ENCODE measurements at places on chromosomes 4 and X.

DNA sequence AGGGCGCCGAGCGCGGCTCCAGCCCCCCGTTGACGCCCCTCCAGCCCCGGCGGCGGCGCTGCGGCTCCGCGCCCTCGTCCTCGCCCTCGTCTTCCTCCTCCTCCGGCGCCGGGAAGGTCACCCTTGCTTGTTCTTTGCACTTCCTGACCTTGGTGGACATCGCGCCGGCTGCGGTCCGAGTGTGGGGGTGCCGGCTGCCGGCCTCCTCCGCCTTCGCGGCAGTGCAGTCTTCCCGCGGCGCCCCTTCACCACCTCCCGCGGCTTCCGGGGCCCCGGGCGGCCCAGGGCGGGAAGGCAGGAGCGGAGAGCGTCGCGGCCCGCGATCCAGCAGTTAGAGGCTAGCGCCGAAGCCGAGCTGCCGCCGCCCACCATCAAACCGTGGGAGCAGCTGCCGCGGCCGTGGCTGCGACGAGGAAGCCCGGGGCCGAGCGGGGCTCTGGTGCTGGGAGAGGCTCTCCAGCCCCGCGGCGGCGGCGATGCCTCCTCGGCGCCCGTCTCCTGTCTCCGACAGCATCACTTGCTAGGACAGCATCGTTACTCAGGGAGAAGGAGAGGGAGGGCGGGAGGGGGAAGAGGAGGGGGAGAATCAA, at the start of gene TRPC3:
TRPC3 (minus strand) TSS at position 540 of the 590 bp plus-strand sequence; CDS start at position 160, 380 bp downstream.
- no peak for DNase-seq

- no peak for DNase-seq
These were observed 108.6 kb upstream of the ARX start for GRCh38 chrX:25124391-25124790.

- no peak for DNase-seq
These were observed 21.5 kb downstream of the XIAP start for GRCh38 chrX:123881330-123881729.

DNA sequence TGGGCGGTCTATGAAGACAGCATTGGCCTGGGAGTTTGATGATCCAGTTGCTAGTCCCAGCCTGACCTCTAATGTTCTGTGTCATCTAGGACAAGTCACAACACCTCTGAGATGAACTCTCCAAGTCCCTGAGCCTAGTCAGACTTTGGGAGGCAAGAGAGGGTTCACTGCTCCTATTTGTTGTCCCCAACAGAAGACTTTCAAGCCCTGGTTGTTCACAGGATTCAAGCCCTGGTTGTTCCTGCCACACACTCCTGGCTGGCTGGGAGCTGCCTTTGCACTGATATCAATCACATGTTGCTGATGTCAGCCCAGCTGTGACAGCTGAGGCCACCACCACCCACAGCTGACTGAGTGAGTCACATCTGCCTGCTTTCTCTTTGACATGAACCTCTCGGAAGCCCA, 253.2 kb upstream of the RASGEF1B start:
- no peak for DNase-seq

- no peak for DNase-seq
These were observed 100.9 kb downstream of the FAM53A start for GRCh38 chr4:1583051-1583785.

DNA sequence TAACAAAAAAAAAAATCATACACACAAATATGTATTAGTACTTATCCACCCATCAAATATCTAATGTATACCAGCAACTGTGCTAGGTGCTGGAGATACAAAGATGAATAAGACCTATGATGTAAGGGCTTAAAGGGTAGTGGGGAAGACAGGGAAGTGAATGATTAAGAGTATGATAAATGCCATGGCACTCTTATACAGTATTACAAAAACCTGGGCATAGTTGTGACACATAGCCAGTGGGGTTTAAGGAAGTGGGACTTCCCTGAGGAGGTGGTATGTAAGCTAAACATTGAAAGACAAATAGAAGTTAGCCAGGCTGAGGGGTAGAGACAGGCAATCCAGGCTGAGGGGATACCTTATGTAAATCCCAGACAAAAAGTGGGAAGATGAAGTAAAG, 23.5 kb downstream of the CHM start:
- DNase-seq: no peak

DNA sequence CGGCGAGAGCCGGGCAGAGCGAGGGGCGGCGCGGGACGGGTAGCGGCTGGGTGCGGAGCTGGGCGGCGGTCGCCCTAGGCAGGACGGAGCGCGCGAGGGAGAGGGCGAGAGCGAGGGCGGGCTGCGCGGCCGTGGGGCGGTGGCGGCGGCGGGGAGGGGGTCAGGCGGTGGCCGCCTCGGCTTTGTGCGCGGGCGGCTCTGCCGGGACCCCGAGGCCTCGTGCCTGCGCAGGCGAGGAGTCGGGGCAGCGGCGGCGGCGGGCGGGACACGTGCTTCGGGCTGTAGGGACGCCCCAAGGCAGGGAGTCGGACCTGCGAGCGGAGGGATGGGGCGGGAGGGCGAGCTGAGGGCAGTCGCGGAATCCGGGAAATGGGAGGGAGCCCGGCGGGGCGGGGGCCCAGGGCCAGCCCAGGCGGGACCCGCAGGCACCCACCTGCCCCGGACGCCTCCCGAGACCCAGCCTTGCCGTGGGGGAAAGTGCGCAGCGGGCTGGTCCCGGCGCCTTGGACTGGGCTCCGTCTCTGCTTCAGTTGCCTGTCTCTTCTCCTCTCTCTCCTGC, 465 bp downstream of the BMPR1B start:
- DNase-seq: no peak

DNA sequence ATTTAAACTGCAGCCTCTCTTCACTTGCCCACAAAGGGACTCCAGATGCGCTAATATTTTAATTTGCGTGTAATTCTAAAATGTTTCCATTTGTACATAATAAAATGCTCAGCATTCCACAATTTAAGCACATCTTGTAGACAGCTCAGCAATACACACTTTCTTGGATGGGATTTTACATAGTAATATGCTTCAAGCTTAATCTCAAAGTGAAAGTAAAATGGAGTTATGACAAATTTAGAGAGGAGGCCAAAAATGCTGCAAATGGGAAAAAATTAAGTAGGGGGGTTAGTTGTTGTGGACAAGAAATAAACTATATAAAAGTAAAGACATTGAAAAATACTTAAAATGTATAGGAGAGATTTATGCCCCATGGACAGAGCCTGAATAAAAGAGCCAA, 149.1 kb downstream of the FBXO8 start:
- DNase-seq: no peak

DNA sequence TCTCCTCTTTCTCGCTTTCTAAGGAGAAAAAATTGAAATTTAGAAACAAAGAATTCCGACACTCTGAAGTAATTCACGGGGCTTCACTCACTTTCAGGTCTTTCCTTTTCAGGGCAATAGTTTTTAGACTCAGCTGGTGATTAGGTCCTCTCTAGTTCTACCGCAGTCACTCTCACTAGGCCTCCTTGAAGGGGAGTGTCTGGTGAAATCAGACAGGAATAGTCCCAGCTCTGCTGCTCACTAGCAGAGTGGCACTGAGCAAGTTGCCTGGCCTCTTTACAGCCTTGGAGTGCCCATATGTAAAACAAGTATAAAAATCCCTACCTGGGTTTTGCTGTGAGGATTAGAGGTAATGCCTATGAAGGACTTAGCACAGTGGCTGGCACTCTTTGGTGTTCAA, 64.1 kb downstream of the NEUROG2 start:
- no peak for DNase-seq

DNA sequence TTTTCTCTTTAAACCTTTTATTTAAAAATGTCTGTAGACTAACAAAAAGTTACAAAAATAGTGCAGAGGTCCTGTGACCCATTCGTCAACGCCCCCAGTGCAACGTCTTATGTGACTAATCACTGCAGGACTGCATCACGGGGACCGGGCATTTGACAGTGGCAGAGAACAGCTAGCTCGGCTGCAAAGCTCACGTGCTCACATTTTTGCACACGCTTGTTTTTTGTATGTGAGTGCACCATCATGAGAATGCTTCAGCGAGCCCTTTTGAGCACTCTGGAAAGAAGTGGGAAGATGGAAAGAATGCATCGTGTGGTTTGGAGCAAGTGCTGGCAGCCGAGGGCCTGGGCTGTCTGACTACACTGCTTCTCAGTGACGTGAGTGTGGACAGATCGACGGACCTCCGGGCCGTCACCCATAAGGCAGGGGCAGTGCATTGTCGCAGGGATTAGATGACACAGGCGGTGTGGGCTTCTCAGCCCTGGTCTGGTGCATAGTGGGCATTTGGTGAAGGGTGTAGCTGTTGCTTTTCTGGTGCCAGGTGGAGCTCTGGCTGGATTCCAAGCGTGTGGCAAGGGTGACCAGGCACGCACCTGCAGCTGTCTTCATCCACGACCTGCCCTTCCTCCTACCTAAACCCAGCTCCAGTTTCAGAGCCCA, 17.7 kb downstream of the SPON2 start:
- peak; percentile 3 for DNase-seq
